ENCODE measurements at places on chromosomes 3 and 15.
A peak's percentile ranks its signal among the peaks of the same experiment; 100 is the strongest.

DNA sequence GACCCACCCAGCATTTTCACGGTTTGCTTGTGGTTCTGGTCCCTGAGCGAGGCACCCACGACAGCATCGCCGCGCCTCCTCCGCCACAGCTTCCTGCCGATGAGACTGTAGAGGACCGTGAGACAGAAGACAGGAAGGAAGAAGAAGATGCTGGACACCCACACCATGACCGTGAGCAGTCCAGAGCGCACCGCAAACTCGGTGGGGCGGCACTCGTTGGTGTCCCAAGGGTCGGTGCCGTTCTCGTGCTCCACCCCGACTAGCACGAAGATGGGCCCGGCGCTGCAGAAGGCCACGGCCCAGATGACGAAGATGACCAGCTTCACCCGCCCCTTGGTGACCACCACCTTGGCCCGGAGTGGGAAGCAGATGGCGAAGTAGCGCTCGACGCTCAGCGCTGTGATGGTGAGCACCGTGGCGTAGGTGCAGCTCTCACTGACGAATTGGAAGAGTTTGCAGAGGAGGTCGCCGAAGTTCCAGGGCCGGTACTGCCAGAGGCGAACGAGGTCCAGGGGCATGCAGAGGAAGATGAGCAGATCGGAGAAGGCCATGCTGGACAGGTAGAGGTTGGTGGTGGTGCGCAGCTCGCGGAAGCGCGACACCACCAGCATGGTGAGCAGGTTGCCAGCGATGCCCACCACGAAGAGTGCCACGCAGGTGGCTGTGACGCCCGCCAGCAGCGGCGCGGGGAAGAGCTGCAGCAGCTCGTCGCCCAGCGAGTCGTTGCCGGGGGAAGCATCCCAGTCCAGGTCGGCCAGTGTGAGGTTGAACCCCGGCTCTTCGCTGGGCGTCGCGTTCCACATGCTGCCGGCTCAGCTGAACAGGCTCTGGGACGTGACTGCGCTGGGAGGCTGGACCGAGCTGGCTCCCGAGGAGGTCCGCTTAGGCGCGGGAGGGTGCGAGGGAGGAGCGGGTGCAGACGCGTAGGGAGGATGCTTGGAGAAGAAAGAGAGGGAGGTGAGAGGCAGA lies at the start of gene GHSR:
TSS of gene GHSR (minus strand) at position 846 of the 969 bp plus-strand sequence. CDS start at position 803, 43 bp downstream.
- DNase-seq, result no peak

GRCh38 chr3:141746962-141747361 lies 8.9 kb downstream of the RNF7 start:
- DNase-seq, result no peak

- no peak for DNase-seq
Observed at GRCh38 chr3:155031186-155031585, 48.9 kb upstream of the MME start.

DNA sequence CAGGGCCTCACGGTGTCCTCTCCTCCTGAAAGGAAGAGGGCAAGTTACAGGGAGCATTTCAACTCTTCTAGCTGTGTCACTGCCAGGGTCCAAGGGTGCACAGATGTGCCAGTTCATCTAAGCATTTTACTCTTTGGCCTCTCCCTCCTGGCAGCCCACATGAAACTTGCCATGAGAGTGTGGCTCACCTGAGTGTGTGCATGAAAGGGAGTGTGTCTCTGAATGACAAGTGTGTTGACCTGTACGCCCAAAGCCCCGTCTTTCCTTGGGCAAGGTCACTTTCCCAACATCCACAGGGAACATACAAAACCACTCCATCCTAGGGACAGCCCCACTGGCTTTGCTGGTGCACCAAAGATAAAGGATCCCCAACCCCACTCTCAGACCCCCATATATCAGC lies 280.0 kb downstream of the NTRK3 start:
- no peak for DNase-seq

DNA sequence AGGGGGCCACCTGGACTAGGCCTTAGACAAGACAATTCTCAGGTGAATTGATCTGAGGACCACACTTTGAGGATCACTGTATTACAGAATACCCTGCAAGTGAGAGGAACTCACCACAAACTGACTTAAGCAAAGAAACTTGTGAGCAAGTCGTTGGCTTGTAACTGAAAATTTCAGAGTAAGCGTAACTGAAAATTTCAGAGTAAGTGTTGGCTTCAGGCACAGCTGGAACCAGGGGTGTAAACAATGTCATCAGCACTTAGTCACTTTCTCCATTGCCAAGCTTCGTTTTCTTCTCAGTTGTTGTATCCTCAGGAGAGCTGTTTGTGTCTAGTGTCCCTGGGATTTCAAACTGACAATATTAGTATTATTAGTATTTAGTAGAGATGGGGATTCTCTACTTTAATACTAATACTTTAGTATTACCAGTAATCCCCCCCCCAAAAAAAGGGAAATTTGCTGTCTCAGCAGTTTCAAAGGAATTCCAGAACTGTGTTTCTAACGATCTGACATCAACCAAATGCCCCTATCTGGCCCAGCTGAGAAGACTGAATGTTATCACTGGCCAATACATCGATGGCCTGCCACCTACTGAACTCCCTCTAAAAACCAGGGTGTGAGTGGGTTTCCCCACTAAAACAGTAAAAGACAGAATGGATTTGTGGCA lies 474.4 kb downstream of the NTRK3 start:
- DNase-seq, result no peak

DNA sequence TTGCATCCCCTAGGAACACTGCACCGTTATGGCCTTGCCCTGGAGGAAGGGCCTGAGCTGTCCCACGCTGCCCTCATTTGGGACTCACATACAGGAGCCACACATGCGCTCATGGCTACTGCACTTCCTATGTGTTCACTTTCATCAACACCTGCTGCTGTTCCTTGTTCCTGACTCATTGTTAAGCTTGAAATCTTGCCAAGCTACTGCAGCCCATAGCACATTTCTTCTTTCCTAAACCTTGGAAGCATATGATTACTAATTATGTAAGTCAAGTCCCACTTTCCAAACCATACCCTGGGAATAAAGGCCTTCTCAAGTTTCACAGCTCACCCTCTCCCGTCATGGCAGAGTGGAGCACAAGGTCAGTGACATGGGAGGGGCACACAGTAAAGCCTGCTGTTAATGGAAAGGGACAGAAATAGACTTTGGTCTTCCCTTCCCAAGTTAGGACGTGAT lies 307.9 kb downstream of the CLSTN2 start:
- DNase-seq, result no peak

GRCh38 chr15:43006991-43007390 lies 86.4 kb upstream of the TTBK2 start:
- no peak for DNase-seq

- peak; percentile 14 for DNase-seq
Observed at GRCh38 chr3:5330152-5330810, 142.8 kb downstream of the EDEM1 start.

- DNase-seq, result no peak
Observed at GRCh38 chr3:171860830-171861535, 17.8 kb downstream of the TMEM212 start.

DNA sequence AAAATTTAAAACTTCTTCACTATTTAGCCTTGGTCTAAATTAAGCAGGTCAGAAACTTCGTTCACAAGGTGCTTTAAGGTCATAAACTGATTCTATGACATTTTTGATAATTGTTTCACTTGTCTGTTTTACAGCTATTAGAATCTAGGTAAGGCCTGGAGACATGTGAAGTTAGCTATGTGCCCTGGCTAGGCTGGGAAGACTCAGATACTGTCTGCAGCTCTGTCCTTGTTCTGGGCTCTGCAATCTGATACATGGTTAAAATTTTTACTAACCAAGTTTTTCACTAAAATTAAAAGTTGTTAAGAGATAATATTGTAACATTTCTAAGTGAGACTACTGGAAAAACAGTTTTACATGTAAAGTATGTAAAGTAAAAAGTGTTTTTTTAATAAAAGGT lies 479.6 kb upstream of the EPHA6 start:
- no peak for DNase-seq

DNA sequence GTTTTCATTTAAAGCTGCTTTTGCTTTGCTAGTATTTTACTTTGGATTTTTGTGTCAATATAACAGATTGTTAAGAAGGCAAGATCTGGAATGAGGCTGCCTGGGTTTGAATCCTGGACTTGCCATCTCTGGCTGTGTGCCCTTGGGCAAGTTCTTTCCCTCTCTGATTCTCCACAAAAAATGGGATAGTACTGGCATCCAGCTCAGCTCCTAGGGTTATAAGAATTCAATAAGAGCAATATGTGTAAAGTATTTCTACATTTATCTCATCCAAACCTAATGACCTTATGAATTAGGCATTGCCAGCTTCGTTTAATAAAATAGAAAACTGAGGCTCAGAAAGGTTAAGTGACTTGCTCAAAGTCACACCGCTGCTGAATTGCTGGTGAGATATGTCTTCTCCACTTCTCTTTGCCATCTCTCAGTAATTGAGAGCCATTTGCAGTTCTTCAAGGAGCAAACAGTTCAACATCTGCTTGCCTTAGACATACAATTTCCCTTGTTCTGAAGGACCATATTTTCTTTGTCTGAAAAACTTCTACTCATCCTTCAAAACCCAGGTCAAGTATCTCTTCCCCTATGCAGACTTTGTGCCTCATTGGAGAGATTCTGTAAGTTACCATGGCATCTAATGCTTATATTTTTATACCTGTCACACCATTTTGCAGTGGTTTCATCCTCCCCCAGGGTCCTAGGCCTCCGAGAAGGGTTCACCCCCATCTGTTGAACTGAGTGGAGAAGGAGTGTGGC lies 80.8 kb upstream of the TLE3 start:
- no peak for DNase-seq

- peak; percentile 72 for DNase-seq
Observed at GRCh38 chr15:60916679-60917460, 312.2 kb downstream of the RORA start.

- no peak for DNase-seq
Observed at GRCh38 chr3:155158346-155159037, 78.4 kb downstream of the MME start.

DNA sequence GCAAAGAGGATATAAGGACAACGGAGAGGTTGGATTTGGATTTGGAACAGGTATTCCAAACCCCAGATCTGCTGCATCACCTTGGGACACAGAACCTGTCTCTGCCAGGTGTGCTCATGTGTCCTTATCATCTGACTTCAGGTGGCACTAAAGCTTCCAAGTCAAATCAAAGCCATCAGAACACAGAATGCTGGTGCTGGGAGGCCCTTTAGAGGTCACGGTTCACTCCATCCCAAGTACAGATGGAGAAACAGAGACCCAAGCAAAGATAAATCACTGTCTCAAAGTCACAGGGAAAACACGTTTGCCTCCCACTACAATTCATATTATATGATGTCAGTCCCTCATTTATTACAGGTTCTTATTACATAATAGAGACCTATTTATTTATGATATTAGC lies 72.8 kb downstream of the HES1 start:
- DNase-seq, result no peak

DNA sequence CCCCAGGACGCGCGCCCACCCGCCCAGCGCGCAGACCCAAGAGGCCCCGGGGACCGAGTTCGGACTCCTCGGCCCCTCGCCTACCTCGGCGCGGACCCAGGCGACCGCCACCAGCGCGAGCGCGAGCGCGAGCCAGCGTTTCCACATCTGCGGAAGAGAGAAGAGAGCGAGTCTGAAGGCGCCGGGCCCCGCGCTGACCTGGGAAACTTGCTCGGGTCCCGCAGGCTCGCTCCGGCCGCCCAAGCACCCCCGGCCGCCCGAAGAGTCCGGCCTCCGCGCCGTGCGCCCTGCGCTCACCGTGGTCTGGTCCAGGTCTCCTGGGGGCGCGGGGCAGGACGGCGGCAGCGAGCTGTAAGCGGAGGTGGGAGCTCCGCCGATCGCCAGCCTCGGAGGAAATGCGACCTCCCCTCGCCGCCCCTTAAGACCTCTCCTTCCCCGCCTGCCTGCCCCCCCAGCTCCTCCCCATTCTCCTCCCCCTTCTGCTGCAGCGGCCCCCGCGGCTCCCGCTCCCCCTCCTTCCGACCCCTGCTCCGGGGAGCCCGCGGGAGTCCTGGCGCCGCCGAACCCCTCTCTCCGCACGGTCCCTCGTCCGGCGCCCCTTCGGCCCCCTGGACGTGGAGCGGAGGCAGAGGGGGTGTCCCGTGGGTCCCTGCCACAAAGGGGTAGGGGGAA lies at the start of gene FSTL1:
TSS of gene FSTL1 (minus strand) at position 393 of the 672 bp plus-strand sequence. CDS start at position 147, 246 bp downstream.
- DNase-seq, result peak; percentile 0

DNA sequence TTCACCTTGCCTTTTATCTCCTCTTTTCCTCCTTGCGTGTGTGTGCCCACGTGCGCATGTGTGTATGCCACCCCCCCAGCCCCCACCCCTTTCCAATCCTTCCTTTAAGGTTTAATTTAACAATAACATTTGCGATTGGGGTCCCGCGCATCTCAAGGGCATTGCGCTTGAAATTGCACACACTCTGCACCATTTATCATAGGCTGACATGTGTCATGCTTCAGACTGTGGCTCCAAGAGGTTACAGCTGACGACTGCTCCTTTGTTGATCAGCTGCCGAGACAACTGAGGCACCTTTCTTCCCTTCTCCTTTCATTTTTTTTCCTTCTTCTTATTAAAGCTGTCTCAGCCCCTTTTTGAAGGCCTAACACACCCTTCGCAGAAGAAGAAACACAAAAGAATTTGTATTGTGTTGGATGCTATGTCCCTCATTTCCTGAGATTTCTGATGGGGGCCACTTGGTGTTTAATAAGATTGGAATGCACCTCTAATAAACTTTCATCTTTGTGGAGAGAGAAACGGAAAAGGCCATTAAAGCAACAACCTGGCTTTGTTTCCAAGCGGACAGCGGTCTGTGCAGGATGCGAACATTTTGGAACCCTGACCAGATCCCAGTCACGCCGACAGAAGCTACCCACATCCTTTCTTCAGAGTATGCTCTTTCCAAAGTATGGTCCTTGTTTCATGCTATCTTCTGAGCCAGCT lies 470.1 kb downstream of the MCTP2 start:
- DNase-seq, result no peak

- peak; percentile 45 for DNase-seq
Observed at GRCh38 chr15:31197497-31198414, 96.2 kb upstream of the TRPM1 start.

DNA sequence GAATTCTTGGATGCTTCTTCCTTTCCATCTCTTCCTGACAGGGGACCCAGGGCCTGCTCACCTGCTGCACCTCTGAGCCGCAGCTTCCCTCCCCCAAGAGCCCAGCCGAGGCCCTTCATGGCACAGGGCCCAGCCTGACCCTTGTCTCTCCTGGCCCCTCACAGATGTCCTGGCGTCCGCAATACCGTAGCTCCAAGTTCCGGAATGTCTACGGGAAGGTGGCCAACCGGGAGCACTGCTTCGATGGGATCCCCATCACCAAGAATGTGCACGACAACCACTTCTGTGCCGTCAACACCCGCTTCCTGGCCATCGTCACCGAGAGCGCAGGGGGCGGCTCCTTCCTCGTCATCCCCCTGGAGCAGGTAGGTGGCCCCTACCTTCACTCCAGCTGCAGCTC lies 66.2 kb downstream of the CORO2B start:
- DNase-seq, result no peak

GRCh38 chr3:16821053-16821452 lies 63.7 kb upstream of the PLCL2 start:
- no peak for DNase-seq

DNA sequence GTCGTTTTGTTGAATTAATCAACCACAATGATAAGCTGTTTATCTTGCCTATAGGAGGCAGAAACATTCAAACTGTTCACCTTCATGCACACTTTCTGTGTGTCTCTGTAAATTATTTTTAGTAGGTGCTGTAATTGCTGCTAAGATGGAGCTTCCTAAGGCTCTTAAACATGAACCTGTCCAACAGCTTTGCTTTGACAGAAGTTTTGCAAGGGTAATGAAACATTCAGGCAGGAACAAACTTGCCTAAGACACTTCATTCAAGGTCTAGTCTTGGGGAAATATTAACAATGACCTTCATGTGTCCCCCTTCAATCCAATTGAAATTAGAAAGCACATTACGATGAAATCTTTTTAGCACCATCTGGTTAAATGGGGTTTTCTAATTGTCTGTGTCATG lies 156.1 kb downstream of the DIPK2A start:
- no peak for DNase-seq

- no peak for DNase-seq
Observed at GRCh38 chr3:30098653-30099455, 507.5 kb upstream of the TGFBR2 start.
